DMS53 (cell line): ENCODE measurements at places on chromosomes 13 and 19.
A peak's percentile ranks its signal among the peaks of the same experiment; 100 is the strongest.

GRCh38 chr13:96958286-96958891 is 35.9 kb downstream of the OXGR1 start:
- DNase-seq, result peak; percentile 58

DNA sequence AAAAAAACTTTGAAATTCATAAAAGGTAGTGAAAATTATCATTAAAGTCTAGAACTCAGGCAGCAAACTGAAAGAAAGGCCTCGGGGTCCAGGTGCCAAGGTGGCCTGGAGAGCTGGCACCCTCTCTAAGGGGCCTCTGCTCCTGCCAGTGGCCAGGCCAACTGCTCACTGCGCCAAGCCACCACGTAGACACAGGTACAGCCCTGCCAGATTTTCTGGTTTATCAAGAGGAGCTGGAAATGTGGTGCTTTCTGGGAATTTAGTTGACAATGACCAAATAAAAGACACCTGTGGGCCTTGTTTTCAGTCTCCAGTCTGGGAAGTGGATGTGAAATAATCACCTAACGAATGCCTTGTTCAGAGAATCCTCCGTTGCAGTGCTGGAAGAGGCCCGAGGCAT is 22.8 kb downstream of the ZNF574 start:
- DNase-seq, result no peak

DNA sequence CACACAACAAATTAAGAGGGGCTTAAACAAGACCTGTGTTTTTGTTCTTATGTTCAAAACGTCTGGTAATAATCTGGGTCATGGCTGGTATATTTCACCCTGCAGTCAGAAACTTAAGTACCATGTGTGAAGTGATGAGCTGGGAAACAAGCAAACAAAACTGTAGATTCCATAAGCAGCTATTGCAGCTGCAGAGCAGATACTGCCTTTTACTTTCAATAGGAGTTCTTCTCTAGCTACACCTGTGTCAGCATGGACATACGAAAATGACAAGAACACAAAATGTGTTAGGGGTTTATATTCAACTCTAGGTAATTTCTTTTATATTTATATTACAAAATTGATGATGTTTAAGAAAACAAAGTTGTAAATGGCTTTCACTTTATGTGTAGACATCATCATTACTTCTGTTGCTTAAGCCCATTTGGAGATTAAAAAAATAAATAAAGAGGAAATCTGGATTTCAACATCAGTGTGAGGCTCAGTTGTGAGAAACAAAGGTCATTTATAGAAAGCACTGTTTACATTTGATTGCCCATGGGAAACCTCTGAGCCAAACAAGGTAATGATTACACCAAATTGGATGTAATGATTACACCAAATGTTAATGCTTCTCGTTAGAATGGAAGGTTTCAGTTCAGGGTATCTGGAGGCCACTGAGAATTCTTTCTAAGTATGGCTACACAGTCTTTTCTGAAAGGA is 451.0 kb upstream of the SLC10A2 start:
- no peak for DNase-seq

DNA sequence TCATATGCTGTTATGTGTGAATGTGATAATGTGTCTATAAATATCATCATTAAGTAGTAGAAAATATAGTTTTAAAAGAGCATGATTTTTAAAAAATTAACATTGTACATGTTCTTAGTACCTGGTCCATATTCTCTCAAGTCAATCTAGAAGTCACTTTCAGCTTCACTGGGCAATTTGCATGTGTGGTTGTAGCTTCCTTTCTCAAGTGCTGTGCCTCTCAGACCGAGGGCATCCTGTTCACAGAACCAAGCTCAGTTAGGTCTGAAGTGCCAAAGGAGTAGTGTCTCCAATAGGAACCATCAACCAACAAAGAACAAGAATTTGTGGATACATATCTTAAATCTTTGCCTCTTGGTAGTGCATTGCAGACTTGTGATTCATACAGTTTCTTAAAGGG is 541.8 kb upstream of the SLC10A2 start:
- DNase-seq, result no peak

DNA sequence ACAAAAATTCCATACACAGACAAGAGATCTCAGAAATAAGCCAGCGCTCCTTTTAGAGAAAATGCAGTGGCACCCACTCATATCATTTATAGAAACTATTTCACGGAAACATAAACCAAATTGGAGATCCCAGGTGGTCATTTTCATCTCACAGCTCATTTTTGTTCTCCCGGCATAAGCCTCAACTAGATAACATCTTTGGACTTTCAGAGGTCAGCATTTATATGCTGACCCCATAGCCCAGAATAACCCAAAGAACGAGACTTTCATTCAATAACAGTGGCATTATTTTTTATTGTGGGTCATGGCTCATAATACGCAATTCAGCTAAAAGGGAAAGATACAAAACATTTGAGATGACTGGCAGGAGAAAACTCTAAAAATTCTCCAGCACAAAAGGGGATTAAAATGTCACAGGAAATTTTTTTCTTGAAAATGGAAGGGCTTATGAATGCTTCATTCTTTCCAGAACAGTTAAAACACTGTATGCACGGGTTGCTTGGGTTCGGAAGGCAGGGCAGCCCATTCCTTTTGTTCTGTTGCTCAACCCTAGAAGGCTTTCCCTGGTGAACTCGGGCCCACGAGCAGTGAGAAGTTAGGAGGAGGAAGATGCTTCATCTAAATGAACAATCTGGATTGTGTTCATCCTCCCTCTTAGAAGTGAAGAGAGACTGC is 24.0 kb downstream of the STARD13 start:
- DNase-seq, result no peak

DNA sequence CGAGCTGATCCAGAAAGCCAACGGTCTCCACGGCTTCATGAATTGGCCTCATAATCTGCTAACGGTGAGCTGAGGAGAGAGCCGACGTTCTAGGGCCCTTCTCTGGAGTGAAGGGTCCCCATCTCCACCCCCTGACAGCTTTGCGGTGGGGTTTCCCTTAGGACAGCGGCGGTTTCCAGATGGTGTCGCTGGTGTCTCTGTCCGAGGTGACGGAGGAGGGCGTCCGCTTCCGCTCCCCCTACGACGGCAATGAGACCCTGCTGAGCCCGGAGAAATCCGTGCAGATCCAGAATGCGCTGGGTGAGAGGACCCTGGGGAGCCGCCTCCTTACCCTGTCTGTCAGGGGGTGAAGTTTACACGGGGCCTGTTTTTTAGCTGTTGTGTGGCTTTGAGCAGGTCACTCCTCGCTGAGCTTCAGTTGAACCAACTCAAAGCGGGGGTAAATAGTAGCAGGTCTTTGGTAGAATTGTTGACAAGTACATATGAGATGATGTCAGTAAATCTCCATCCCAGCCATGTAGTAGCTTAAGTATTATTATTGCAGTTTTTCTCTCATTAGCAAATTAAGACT is 801 bp downstream of the QTRT1 start:
- peak; percentile 52 for DNase-seq

GRCh38 chr13:36088001-36088400 is 43.2 kb downstream of the DCLK1 start:
- DNase-seq, result peak; percentile 84
